CD4-positive, alpha-beta T cell treated with Interleukin-6 at 100 ng/mL for 8 hours (primary cell): ENCODE measurements at places on chromosomes 16 and 17.

DNA sequence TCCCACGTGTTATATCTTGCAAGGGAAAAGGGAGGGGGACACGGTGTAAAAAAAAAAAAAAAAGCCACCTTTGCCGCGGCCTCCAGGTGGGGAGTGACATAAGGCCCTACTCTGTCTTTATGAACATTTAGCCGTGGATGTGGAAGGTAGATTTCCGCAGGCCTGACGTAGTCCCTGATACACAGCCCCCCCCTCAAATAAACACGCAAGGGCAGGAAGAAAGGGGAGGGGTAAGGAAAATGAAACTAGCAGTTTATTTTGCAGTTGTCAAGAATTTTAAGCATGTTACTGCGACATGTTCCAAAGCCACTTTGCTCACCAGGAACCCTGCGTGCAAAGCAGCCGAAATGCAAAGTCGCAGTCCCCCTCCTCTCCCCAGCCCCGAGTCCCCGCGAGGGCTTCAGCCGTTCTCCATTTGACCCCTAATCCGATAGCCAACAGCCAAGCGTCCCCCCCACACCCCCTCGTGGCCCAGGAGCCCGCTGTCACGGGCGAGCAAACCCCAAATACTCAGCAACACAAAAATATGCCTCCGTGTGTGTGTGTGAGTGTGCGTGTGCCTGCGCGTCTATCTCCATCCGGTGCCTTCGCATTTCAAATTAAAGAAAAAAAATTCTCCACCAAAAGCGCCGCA is 1.2 kb downstream of the CBX4 start:
- DNase-seq = peak; percentile 43

- DNase-seq = no peak
These were observed 356.9 kb downstream of the CA10 start for GRCh38 chr17:51801626-51802025.

DNA sequence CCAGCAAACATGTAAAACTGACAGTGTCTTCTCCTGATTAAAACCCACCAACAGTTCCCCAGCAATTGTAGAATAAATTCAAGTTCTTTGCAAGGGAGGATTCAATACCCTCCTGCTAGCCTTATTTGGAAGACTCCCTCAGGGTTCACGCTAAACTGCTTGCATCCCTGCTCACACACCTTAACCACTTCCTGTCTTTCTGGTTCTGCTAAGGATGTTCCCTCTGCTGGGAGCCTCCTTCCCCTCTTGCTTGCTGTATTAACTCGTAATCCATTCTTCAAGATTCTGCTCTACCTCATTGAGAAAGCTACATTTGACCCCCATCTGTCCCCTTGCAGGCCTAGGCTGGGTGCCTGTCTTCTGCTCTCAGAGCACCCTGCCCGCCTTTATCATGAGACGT is 2.3 kb upstream of the SHISA6 start:
- no peak for DNase-seq

GRCh38 chr17:17377071-17377967 is 74.1 kb downstream of the NT5M start:
- DNase-seq = no peak

GRCh38 chr17:33052856-33053255 is 61.2 kb downstream of the SPACA3 start:
- no peak for DNase-seq

DNA sequence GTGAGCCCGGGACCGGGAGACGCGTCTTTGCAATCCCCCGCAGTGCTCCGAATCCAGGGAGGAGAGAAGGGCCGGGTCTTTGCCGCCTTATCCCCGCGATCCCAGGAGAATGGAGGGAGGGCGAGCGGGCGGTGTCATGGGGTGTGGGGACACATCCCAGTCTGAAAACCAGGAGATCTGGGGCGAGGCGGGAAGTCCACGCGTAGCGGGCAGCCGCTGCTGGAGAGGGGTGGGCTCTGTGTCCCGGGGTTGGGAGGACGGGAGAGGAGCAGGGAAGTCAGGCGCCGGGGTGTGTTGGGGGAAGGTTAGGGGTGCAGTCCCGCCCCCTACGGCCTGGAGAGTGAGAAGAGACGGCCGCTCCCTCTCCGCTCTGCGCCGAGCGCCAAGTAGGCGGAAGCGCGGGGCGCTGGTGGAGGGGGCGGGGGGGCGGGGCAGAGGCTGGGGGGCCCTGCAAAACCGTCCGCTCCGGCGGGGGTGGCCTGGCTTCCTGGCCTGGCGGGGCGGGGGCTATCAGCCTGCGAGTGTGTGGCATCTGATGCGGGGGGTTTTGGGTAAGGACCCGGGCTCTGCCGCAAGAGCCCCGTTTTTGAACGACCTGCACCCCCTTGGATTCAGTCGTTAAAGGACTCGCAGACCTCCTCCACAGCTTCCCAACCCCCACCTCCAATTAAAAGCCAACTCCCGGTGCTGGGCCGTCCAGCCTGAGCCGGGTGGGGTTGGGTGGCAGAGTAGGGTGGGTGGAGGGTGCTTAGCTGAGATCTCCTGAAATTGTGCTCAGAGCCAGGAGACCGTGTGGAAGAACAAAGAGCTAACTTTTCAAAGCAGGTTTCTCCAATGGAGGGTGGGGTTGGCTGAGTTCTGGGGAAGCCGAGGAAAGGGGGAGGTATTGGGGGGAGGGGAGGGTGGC is 654 bp downstream of the LASP1 start:
- peak; percentile 67 for DNase-seq

- peak; percentile 49 for DNase-seq
These were observed 973 bp downstream of the SLC7A6 start for GRCh38 chr16:68265078-68265920.

GRCh38 chr17:12055889-12056288 is 35.2 kb downstream of the MAP2K4 start:
- no peak for DNase-seq
